ENCODE measurements at places on chromosomes 2 and 18. TPM values are rescaled to one million over a fixed set of nuclear protein-coding genes. Genes with fewer than 3 reads are reported as not detected.

The LRATD1 gene
- 0.09 TPM for total RNA-seq

The TMEM247 gene
- total RNA-seq, result not detected

The TMEM127 gene
- 47.4 TPM for total RNA-seq

The REG3G gene
- total RNA-seq, result not detected

The ERMN gene
- not detected for total RNA-seq

The GALR1 gene
- not detected for total RNA-seq

The EFHD1 gene
- total RNA-seq, result 5.1 TPM

The CD28 gene
- total RNA-seq, result not detected

Measured in A549 treated with dexamethasone at 1 μM for 4 hours (cell line).